ENCODE measurements at places on chromosomes 1 and 21. TPM values are rescaled to one million over a fixed set of nuclear protein-coding genes. Genes with fewer than 3 reads are reported as not detected.

DNA sequence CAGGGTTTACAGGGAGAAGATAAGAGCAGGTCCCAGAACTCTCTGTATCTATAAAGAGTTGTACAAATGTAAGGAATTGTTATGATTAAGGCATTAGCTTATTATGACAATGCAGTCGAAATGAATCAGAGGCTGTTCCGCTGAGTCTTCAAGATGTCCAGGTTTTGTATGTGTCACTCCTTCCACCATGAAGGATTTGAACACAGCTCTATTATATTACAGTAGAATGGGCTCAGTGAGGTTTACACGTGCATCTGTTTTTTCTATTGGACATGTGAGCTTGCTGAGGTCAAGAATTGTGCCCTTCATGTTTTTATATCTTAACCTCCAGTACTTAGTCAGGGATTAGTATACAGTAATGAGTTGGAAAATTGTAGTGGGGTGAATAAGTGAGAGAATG is 86.3 kb downstream of the MPZL1 start:
- DNase-seq, result no peak

DNA sequence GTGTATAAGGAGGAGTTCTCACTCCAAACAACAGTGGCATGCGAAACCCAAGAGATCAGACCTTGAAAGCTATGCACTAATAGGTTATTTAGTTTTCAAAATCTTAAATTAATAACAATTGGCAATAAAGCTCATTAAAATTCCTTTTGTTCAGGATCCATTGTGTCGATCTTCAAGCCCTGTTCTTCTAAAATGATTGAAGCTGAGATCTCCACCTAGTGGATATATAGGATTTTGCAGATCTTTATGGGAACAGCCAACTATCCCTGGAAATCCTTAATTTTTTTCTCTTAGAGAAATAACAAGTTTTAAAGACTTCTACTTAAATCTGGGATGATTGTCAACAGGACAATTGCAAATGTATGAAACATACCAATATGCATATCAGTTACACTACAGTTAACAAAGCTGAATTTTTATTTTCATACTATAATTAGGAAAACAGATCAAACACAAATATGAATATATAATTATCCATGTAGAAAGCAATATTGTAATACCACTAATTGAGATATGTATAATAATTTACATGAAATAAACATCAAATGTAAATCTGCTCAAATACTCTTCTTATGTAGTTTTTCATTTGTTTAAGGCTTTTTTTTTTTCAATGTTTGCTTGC is 43.3 kb downstream of the LRRC53 start:
- DNase-seq, result no peak

DNA sequence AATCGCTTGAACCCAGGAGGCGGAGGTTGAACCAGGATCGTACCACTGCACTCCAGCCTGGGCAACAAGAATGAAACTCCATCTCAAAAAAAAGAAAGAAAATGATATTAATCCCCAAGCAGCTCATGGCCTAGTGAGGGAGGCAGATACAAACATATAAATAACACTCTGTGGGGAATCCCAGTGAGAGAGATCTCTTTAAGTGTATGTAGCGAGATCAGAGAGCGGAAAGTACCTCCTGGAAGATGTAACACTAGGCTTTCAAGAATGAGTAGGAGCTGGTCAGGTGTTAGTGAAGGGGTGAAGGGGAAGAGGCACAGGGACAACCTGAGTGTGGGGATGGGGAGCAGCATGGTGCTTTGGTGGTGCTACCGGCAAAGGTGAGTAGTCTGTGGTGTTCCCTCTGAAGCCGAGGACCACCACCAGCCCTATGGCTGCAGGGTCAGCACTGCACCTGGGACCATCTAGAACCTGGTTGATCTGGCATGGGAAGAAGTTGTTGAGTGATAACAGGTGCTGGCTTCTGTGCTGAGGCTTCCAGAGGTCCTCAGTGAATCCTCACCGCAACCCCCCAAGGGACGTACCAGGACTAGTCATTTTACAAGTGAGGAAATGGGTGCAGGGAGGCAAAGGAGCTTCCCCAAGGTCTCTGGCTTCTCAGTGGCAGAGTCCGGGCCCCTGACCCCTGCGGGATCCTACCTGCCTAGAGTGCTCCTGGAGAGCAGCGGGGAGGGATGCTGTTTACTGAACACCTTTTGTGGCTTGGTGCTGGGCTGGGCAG is 367.6 kb upstream of the VAMP3 start:
- DNase-seq, result no peak

DNA sequence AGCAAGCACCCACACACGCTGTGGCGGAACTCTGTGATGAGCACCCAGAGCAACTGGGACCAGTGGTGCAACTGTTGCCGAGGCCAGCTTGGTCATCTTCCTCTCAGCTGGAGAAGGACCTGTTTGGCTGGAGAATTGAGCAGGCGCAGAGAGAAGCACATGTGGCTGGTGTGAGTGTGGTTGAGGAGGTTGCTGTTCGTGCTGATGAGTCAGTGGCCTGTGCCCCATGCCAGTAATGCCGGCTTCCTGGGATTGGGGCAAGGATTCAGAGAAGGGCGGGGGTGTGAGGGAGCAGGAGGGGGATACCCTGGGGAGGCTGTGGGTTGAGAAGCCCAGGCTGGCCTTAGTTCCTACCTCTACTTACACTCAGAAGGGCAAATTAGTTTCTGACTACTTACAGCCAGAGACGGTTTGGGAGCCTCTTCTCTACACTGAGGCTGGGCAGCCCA is 57.5 kb upstream of the EPS8L3 start:
- no peak for DNase-seq

DNA sequence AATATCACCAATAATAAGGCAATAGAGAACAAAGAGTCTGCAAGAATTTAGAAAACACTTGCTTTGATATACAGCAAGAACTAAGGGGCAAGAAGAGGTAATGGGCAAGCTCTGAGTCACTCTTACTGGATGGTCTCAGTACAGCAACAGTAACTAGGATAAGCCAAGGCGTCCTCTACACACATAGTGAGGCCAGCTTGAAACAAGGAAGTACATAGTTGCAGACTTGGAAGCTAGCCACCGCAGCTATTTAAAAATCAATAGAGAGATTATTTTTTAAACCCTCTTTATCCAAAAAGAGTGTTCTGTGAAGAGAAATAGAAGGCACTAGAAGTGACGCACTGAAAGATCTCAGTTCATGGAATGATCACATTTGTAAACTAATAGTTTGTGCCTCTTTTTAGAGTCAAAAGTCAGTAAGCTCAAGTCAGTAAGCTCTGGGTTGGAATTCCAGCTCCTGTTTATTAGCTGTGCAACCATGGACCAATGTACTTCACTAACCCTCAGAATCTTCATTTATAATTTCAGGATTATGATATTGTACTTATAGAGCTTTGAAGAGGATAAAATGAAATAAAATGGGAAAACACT is 118.6 kb downstream of the AKT3 start:
- no peak for DNase-seq

- DNase-seq, result no peak
Measured at GRCh38 chr21:28798798-28799197, 193.9 kb downstream of the LTN1 start.

- no peak for DNase-seq
Measured at GRCh38 chr1:234604495-234605398, 5.2 kb downstream of the IRF2BP2 start.

- DNase-seq, result no peak
Measured at GRCh38 chr1:198577444-198577843, 37.0 kb upstream of the ATP6V1G3 start.

DNA sequence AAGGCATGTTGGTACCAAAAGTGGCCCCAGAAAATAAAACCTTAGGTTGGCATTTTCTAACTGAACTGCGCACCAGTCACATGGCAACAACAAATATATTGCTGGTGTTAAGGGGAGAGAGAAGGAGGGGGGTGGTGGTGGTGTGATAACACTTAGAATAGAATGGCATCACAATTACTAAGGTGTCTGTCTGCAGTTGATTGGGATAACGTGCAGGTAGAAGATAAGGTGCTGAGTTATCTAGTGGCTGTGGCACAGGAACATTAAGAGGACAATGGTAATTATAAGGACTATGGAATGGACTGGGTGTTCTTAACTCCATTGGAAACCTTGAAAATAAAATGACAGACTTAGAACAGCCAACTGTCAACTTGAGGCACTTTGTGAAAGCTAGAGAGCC is 1.4 kb upstream of the YIPF1 start:
- DNase-seq, result no peak

DNA sequence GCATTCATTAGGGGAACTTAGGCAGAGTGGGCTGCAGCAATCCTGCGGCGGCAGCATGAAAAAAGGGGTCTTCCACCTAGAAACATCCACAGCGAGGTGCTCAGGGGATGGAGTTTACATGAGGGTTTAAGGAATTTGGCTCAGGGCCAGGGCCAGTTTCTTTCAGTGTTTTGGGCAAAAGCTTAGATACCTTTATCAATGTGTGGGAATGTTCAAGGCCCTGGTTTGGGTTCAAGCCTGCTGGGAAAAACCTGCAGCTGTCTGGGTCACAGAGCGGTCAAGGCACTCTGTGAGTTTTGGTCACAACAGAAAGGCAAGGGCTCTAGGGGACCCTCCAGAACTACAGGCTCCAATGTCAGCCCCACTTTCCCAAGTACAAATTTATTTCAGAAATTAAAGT is 230.3 kb downstream of the DISC1 start:
- DNase-seq, result no peak

DNA sequence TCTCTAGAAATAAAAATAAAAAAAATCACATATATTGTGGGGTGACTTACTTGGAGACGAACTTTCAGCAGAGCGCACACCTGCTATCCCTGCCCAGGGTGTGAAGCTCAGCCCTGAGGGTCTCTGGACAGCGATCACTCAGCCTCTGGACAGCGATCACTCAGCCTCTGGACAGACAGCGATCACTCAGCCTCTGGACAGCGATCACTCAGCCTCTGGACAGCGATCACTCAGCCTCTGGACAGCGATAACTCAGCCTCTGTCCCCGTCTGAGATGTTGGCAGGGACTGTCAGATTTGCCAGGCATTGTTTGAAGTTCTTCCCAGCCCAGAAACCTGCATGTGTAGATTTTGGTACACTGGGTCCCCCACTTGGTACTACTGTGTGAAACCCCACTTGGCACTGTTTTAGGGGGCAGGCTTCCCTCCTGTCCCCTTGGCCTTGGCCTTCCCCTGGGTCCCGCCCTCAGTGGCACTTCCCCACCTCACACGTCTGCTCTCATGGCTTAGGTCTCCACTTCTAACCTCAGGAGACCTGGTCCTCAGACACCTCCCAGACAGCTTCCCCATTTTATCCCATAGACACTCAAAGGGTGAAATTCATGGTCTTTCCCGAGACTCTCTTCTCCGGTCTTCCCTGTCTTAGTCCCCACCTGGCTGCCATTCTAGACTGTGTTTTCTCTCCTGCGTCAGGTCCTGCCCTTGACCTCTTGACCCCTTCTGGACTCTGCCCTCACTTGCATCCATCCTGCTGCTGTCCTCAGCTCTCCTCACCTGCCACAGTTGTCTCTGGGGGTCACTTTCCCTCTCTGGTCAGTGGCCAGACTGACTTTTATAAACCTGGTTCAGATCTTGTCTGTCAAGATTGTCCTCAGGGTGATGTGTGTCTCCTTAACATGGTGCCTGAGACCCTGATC is 10.2 kb downstream of the PSEN2 start:
- no peak for DNase-seq

- DNase-seq, result no peak
Measured at GRCh38 chr1:10791105-10791951, 5.1 kb downstream of the CASZ1 start.

GRCh38 chr1:5526822-5527551 is 465.2 kb downstream of the NPHP4 start:
- peak; percentile 89 for DNase-seq

- no peak for DNase-seq
Measured at GRCh38 chr21:36246080-36246631, 73.8 kb upstream of the MORC3 start.

GRCh38 chr1:30807318-30808066 is 49.9 kb upstream of the LAPTM5 start:
- no peak for DNase-seq

DNA sequence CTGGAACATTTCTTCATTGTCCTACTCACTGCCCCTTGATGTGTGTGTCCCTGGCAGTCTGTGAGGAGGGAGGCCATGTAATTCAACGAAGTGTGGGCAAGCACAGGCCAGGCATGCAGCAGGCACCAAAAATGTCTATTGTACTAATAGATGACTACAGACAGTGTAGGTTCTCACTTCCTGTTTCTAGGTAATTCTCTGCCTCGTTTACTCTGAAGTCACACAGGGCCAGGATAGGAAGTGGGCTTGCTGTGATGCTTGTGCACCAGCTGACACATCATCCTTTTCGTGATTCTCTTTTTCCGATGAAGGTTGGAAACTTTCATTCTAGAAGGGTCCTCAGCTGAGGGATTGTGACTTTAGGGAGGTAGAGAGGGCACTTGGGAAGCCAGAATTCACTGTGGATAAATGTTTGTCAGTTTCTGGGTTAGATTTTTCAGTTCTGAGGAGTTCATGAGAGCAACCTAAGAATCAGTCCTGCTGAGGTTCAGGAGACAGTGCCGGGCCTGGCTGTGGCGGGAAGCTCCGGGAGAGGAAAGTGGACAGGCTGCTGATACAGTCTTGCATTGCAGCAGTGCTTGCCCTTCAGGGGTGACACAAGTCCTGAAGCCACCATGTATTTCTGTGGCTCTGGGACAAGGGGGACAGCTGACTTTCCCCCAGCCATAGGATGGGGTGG is 4.3 kb upstream of the CSF1 start:
- no peak for DNase-seq

DNA sequence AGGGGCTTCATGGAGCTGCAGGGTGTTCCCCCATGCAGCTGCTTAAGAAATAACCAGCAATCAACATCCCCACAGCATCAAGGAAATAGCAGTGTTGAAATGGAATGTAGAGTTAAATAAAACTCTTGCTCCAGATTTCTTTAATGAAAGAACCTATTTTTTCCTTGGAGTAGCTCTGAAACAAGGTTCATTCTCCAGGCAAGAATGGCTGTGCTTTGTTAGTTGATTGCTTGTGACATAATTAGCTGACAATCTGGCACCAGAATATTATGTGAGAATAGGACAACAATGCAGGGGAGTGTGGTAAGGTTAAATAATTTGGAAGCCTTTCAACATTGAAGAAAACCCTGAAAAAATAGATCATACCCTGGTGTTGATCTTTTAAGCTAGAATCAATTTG is 254.2 kb upstream of the RRP15 start:
- DNase-seq, result no peak

ANKRD65 gene
- total RNA-seq, result 8.1 TPM

CCDC185 gene
- not detected for total RNA-seq

SPRR2E gene
- total RNA-seq, result not detected

CDC20 gene
- total RNA-seq, result 0.42 TPM

RGL1 gene
- 31.5 TPM for total RNA-seq

ATP1A2 gene
- 214 TPM for total RNA-seq

LENEP gene
- total RNA-seq, result not detected

TEX38 gene
- total RNA-seq, result not detected

TMCC2 gene
- 5.8 TPM for total RNA-seq

PARP1 gene
- 109 TPM for total RNA-seq

AGT gene
- 12.3 TPM for total RNA-seq

ESPN gene
- 1.0 TPM for total RNA-seq

Measured in esophagus muscularis mucosa (tissue), 4 donors.